Frontal cortex (tissue), 4 donors: ENCODE measurements at places on chromosomes 7 and 10.

DNA sequence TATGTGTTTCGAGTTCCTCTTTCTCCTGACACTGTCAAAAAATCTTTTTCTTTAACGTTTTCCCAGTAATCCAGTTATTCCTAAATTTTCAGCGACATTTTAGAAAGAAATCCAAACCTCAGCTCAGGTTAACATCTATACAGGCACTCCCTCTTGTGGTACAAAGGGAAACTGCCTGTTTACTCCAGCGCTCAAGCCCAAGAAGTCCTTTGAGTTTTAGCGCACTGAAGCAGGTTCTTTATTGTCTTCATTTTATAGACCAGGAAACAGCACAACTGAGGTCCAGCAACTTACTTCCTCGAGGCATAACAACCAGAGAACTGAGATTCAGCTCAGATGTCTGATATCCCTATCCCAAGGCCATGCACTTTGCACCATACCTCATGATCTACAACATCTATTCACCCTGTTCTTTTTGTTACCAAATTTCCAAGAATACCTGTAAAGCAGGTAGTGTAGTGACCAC lies 287.2 kb upstream of the MKLN1 start:
- DNase-seq = peak; percentile 51

DNA sequence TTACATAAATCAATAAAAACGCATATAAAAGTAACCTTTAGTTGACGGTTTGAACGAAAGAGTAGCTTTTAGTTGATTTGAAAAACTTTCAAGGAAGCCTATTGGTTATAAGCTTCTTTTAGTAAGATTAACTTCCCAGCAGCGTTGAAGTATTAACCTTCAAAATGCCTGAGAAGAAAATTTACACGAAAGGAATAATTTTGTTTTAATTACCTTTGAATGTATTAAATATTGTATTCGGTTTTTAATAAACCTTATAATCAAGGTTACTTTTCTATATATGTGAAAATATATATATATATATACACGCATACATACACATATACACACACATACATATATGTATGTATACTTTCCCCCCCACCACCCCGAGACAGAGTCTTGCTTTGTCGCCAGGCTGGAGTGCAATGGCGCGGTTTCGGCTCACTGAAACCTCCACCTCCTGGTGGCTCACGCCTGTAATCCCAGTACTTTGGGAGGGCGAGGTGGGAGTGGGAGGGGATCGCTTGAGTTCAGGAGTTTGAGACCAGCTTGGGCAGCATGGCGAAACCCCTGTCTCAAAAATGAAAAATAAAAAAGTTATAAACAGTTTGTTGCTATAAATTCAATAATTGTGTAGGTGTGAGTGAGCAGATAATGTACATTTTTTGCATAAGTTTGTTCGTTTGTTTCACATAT lies 57.6 kb upstream of the EZH2 start:
- DNase-seq = no peak

DNA sequence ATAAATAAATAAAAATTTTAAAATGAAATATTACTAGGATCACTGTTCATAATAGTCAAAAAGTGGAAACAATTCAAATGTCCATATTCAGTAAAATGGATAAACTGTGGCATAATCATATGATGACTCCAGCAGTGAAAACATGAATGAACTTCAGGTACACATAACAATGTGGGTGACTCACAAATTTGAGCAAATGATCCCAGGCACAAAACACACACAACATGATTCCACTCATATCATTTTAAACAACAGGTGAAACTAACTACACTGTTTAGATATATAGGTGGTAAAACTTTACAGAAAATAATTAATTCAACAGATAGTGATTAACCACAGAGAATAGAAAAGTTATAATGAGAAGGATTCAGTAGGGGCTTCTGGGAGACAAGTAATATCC lies 14.7 kb upstream of the SAMD8 start:
- DNase-seq = no peak

DNA sequence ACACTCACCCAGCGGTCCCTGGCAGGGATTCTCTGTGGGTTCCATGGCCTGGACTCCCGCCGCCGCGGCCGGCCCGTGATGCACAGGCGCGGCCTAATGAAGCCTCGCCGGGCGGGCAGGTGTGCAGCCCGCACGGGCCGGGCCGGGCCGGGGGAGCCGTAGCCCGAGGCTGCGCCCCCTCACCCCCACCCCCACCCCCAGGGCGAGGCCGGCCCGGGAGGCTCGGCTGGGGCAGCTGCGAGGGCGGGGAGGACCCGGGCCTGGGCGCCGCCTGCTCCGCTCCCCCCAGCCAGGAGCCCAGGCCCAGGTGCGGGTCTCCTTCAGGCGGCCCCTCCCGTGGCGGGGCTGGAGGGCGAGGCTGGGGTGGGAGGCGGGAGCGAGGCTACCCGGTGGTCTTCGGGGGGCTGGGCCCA lies at the start of gene NOBOX:
Gene NOBOX (minus strand): TSS at position 45 of the 413 bp plus-strand sequence.
- DNase-seq = no peak

DNA sequence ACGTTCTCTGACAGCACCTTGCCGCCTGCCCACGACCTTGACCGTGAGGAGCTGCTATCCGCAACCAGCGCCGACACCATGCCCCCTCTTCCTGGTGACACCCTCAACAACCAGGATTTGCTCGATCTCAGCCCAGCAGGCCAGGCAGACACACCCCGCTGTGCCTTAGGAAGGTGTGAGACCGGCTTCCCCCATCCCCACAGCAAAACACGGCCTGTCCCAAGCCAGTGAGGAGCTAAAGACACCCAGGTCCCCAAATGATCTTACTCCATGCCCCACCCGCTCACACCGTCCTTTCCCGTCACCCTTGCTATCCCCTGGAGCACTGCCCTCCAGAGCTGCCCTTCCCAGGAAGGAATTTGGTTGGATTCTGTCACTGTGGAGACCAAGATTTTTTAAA lies 21.3 kb upstream of the TTYH3 start:
- DNase-seq = no peak

DNA sequence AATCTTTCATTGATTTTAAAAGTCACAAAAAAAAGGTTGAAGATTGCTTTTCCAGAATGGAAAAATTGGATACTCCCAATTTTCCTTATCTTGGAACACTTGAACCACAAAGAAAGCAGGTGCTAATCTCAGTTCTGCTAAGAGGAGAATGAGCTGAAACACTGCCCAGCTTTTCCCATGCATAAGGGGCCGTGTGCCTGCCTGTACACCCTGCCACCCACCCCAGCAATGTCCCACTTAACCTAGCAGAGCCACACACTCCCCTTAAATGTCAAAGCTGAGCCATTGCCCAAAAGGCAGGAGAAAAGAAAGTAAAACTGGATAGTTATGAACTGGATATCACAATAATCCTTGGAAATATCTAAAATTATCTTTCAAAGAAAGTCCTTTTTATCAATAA lies 13.4 kb downstream of the PDE1C start:
- no peak for DNase-seq

DNA sequence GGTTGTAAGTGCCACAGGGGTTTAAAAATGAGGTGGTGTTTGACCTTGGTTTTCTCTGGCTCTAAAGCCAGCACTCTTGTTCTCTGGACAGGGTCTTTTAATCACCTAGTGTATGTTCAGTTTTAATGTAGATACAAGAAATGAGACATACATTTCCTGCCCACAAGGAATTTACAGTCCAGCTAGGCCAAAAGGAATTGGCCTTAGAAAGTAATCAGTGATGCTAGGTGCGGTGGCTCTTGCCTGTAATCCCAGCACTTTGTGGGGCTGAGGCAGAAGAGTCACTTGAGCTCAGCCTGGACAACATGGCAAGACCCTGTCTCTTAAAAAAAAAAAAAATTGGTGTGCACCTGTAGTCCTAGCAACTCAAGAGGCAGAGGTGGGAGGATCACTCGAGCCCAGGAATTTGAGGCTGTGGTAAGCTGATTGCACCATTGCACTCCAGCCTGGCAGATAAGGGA lies 100.2 kb downstream of the LRMDA start:
- DNase-seq = no peak

DNA sequence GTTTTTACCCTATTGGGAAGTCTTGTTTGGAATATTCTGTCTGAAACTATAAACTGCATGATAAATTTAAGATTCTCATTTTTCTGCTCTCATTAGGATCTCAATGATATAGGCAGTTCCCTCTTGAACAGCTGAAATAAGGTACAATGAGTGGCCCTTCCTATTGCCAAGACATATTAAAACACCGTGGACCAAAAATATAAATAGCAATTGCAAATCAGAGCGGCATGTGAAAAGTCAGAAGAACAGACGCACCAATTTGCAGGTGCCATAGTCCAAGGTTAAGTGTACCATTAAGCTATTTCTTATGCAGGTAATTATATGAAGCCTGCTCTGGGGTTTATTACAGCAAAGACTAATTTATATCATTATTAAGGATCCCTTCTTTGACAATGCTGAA lies 920.8 kb upstream of the CELF2 start:
- DNase-seq = no peak

- DNase-seq = no peak
These were observed 141.4 kb upstream of the DGKB start for GRCh38 chr7:15043931-15044330.

DNA sequence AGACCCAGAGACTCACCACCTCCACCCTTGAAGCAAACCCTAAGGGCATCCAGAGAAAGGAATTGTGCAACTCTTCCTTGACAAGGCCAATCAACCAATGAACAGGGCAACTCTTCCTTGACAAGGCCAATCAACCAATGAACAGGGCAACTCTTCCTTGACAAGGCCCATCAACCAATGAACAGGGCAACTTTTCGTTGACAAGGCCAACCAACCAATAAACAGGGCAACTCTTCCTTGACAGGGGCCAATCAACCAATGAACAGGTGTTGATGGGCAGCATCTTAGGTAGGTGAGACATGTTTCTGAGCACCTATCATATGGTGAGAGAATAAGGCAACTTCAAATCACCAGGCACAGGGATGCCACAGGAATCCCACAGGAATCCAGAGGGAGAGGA lies 181.5 kb upstream of the RNF32 start:
- DNase-seq = no peak
